NCI-H1048 (cell line): ENCODE measurements at places on chromosomes 5 and 9.

GRCh38 chr9:76609285-76610010 is 150.5 kb downstream of the GCNT1 start:
- no peak for DNase-seq

- DNase-seq: no peak
Measured at GRCh38 chr5:8383616-8384015, 514.7 kb downstream of the MTRR start.

GRCh38 chr5:71737931-71738539 is 19.0 kb downstream of the CARTPT start:
- DNase-seq: no peak

- DNase-seq: no peak
Measured at GRCh38 chr9:126000731-126001580, 253.8 kb downstream of the PBX3 start.

GRCh38 chr9:98255061-98255577 is 330 bp downstream of the TBC1D2 start:
- no peak for DNase-seq

GRCh38 chr9:2837915-2838314 is 6.0 kb downstream of the PUM3 start:
- no peak for DNase-seq

DNA sequence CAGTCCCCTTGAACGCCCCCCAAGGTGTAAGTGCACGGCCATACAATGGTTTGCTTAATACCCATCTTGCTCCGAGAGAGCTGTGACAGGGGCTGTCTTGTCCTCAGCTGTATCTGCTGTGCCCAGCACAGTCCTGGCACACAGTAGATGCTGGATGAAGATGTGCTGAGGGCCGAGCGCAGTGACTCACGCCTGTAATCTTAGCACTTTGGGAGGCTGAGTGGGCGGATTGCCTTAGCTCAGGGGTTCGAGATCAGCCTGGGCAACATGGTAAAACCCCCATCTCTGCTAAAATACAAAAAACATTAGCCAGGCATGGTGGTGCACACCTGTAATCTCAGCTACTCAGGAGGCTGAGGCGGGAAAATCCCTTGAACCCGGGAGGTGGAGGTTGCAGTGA is 53.6 kb downstream of the C9orf50 start:
- no peak for DNase-seq

DNA sequence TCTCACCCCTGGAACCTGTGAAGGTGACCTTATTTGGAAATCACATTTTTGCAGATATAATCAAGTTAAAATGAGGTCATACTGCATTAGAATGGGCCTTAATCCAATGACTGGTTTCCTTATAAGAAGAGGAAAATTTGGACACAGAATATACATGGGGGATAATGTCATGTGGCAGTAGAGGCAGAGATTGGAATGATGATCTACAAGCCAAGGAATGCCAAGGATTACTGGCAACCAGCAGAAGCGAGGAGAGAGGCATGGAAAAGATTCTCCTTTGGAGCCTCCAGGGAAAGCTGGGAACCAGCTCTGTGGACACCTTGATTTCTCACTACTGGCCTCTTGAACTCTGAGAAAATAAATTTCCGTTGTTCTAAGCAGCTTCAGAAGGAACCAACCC is 20.2 kb upstream of the CEP78 start:
- no peak for DNase-seq

- no peak for DNase-seq
Measured at GRCh38 chr5:121915765-121916164, 46.0 kb upstream of the SRFBP1 start.

GRCh38 chr5:137743031-137743640 is 7.2 kb upstream of the KLHL3 start:
- peak; percentile 49 for DNase-seq

DNA sequence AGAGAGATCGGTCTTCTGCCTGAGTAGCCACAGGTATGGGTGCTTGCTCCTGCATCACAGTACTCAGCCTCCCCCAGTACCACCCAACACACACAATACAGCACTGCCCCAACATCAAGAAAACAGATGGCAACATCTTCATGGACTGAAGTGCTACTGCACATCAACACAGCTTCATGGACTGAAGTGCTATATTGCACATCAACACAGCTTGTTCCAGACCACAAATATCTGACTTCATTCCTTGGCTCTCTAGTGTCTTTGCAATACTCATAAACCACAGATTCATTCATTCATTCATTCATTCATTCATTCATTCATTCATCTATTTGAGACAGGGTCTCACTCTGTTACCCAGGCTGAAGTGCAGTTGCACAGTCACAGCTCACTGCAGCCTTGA is 31.1 kb upstream of the PCA3 start:
- DNase-seq: no peak

- no peak for DNase-seq
Measured at GRCh38 chr9:130946766-130947617, 7.9 kb upstream of the FIBCD1 start.

GRCh38 chr5:134533115-134533815 is 7.8 kb downstream of the JADE2 start:
- no peak for DNase-seq

DNA sequence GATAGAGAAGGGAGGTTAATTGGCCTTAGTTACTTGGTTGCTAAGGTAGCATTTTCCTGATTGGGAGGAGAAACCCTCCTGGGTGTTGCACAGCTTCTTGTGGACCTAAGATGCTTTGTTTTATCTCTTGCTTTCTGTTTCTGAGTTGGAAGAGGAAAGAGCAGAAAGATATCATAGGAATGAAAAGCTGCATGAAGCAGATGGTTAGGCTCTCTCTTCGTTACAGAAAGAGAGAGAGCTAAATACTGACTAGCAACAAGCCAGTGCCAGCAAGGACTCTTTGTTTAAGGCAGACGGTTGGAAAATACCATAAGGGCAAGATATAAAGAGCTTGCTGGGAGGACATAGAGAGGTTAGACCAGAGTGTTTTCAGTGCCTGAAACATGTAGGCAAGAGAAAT is 103.1 kb downstream of the ATG10 start:
- no peak for DNase-seq

DNA sequence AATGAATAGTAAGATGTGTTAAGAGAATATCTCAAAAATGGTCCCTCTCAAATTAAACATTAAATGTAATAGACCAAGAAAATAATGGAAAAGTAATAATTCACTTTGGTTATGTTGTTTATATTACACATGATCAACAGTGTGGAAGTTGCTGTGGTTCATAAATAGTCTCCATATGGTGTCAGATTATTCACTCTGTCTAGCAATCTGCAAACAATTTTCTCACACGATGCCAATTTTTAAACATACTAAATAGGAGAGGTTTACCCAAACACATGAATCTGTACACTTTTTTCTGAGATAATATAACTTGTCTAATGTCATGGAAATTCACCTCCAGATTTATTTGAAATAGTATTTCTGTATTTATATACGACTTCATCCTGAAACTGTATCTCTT is 217.4 kb upstream of the FBXL7 start:
- DNase-seq: no peak

GRCh38 chr5:173968154-173968797 is 20.7 kb upstream of the C5orf47 start:
- no peak for DNase-seq

DNA sequence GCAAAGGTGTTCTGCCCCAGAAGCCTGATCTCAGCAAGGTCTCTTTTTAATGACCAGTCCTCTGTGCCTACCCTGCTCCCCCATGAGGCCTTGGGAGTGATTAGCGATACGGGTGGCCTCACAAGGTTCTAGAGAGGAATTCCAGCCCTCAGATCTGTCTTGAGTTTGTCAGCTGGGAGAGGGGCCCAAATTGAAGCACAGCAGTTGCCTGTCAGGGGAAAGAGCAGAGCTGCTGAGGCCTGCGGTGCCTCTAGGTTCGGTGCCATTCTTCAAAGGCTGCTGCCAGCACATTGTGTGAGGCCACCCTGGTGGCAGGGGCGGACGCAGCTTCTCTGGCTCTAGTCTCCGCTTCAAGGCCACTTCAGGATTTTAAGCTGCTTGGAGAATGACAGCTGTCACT is 85.7 kb upstream of the GRIA1 start:
- no peak for DNase-seq

DNA sequence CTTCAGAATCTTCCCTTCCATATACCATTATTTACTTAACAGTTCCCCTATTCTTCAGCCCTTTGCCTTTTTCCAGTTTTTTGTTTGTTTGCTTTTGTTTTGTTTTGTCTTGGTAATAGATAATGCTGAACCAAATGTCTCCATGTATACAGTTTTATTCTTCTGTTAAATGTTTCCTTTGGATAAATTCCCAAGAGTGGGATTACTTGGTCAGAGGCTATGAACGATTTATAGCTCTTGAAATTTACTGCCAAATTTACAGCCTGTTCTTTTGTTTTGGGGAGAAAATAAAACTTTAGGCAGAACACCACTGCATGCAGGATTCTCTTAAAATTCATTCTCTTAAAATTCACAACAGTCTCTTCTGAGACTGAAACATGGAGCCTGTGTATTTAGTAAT is 38.6 kb downstream of the NR4A3 start:
- no peak for DNase-seq

- no peak for DNase-seq
Measured at GRCh38 chr9:26781906-26782305, 110.7 kb downstream of the CAAP1 start.

DNA sequence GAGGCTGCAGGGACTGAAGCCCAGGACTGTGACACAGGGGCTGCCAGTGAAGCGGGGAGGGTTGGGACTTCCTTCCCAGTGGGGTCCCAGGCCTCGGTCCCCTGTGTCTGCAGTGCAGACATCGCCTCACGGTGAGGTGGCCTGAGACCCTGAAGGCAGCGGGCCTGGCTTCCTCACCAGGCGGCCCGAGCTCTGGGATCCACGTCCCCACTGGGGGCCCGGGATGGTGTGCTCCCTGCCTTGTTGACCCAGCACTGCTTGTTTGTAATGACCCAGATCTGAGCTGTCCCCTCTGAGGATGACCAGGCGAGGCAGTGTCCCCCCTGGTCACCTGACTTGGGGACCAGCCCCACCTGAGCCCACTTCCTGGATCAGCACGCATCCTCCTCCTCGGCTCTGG is 53.1 kb downstream of the COL5A1 start:
- DNase-seq: no peak

DNA sequence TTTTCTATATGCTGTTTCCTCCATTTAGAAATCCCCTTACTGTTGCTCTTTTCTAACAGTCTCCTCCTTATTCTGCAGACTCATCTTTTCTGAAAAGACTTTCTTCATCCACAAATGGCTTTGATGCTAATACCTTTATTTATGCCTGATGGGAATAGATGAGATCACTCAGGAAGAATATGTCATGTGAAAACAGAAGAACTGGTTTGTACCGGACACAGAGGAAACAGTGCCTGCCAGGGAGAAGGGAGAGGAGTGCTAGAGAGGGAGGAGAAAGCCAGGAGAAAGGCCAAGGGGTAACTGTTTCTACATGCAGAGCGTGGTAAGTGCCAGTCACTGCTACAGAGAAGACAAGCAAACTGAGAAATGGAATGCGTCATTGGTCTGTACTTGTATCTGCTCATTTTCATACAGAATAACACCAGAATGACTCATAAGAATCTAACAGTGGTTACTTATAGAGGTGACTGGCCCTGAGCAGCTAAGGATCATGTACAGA is 45.9 kb upstream of the PJA2 start:
- DNase-seq: no peak

DNA sequence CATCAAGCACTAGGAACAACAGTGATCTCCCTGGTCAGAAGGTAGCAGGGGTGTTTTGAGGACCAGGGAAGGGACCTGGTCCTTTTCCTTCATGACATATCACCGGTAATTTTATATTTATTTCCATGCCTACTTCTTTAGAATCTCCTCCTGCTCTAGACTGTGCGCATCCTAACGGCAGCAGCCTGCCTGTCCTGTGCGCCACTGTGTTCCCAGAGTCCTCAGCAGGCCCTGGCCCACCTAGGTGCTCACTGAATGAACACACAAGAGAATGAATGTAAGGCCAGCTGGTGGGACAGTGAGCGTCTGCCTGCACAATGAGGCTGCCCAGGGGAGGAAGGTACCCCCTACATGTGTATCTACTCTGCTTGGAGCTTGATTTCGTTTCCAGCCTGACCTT is 51.5 kb downstream of the C5orf15 start:
- DNase-seq: no peak

- no peak for DNase-seq
Measured at GRCh38 chr5:145826895-145827674, 8.1 kb downstream of the PRELID2 start.

DNA sequence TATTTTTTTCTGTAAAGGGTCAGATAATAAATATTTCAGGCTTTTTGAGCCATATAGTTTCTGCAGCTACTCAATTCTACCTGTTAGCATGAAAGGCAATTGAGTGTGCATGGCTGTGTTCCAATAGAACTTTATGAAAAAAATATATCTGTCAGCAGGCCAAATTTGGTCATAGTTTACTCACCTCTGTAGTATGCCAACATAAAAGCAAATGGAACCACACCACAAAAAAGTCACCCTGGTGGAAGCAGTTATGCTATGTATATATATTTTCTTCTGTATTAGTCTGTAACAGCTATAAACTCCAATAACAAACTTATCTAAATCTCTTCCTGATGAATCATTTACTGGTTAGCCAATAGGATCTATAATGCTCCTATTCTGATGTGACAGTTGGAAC is 3.4 kb downstream of the SLC38A9 start:
- no peak for DNase-seq

GRCh38 chr5:7680260-7680659 is 170.7 kb downstream of the CFAP90 start:
- no peak for DNase-seq

GRCh38 chr9:95012035-95012708 is 285.7 kb downstream of the AOPEP start:
- no peak for DNase-seq

GRCh38 chr5:167664222-167664804 is 627.1 kb upstream of the WWC1 start:
- no peak for DNase-seq

GRCh38 chr5:154165886-154166285 is 24.6 kb upstream of the GALNT10 start:
- no peak for DNase-seq

- DNase-seq: no peak
Measured at GRCh38 chr5:153080940-153081339, 409.5 kb upstream of the GRIA1 start.

DNA sequence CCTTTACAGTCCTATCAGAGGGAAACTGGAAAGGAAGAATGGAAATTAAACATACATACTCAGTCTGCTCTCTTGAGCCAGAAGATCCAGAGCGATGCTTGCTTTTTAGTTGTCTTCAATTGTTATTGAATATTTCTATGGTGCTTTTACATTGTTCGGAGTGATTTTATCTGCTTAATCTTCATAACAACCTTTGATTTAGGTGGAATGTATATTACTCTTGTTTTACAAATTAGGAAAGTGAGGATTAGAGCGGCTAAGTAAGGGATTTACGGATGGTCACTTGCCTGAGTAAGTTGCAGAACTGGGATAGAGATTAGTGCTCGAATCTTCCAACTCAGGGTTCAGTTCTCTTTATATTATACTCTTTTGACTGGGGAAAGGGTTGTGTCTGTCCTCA is 69.1 kb downstream of the PBX3 start:
- DNase-seq: no peak

- DNase-seq: no peak
Measured at GRCh38 chr9:134386951-134387831, 60.9 kb downstream of the RXRA start.
